Tibial artery (tissue), 4 donors: ENCODE measurements at places on chromosomes 2 and 18.

- no peaks in the 10 kb centered on the region for H3K36me3 ChIP-seq
- DNase-seq: peak; percentile 19
- no peaks in the 10 kb centered on the region for H3K4me1 ChIP-seq
- H3K4me3 ChIP-seq: no peak overlapping the region
These were observed 24.0 kb downstream of the GPR55 start for GRCh38 chr2:230901006-230901405.

- H3K4me3 ChIP-seq: no peak overlapping the region
- no peaks in the 10 kb centered on the region for H3K27me3 ChIP-seq
- no peak for DNase-seq
- H3K27ac ChIP-seq: no peak overlapping the region
- H3K4me1 ChIP-seq: no peaks in the 10 kb centered on the region
- no peaks in the 10 kb centered on the region for H3K36me3 ChIP-seq
These were observed 306.3 kb upstream of the HS6ST1 start for GRCh38 chr2:128624956-128625355.

- DNase-seq: no peak
- H3K36me3 ChIP-seq: peaks cover 68% of the 10 kb centered on the region
- peak overlapping the region; percentile 19 for H3K27ac ChIP-seq
- H3K4me3 ChIP-seq: no peak overlapping the region
- no peaks in the 10 kb centered on the region for H3K27me3 ChIP-seq
- peaks cover 4% of the 10 kb centered on the region for H3K4me1 ChIP-seq
These were observed 28.4 kb upstream of the ARMC9 start for GRCh38 chr2:231170055-231170454.

GRCh38 chr2:437756-438393 lies 150.0 kb upstream of the ALKAL2 start:
- no peak overlapping the region for H3K4me3 ChIP-seq
- H3K36me3 ChIP-seq: no peaks in the 10 kb centered on the region
- H3K27me3 ChIP-seq: peaks cover 8% of the 10 kb centered on the region
- no peak overlapping the region for H3K27ac ChIP-seq

DNA sequence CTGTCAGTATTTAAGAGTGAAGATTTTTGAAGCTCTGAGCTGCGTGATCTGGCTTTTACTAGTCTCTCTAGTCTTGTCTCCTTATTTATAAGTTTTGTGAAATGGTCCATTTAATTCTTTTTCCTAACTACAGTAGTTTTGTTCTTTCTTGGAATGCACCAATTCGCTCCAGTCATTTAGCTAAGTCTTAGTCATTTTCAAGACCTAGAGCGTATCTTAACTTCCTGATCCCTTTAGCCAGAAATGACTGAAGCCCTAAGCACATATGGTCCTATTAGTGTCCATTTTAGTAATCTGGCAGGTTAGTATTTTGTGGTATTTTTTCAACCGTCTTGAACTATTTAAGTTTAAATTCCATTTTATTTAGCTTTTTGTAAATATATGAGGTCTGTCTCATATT lies 3.6 kb downstream of the BIRC6 start:
- DNase-seq: no peak
- H3K4me3 ChIP-seq: no peak overlapping the region
- H3K27me3 ChIP-seq: no peaks in the 10 kb centered on the region
- peaks cover 36% of the 10 kb centered on the region for H3K4me1 ChIP-seq

DNA sequence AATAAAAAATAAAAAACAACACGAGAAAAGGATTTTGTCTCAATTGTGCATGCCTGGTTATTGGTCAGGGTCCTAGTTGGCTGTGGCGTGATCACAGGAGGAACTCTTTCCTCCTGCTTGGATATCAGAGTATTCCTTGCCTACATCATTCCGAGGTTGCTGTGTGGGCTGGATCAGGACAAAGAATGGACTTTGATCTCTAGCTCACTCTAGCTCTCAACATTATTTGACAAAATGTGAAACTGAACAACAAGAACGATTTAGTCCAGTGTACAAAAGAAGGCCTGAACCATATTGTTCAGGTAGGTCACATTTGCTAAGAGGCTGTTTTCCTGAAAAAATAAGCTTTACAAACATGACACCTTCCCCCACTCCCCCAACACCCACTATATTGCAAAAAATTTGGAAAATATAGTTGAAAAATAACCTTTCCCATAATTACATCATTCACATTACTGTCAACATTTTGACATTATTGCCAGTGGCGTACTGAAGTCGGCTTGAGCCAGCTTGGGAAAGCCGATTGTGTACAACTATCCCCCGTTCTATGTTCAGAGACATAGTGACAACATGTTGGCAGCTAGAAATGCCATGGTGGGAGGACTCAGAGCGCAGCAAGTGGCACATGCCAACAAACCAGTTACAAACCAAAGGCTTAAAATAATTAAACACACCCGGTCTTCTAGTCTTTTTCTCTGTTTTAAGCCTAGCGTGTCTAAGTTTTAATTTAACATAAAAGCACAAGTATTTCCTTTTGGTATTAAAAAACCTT lies 179.0 kb downstream of the LPIN1 start:
- H3K27me3 ChIP-seq: no peaks in the 10 kb centered on the region
- H3K4me3 ChIP-seq: no peak overlapping the region
- H3K27ac ChIP-seq: no peak overlapping the region

- peaks cover 47% of the 10 kb centered on the region for H3K36me3 ChIP-seq
- H3K27ac ChIP-seq: no peak overlapping the region
- DNase-seq: no peak
- H3K4me1 ChIP-seq: peaks cover 22% of the 10 kb centered on the region
- no peaks in the 10 kb centered on the region for H3K27me3 ChIP-seq
- no peak overlapping the region for H3K4me3 ChIP-seq
These were observed 83.4 kb downstream of the RAPH1 start for GRCh38 chr2:203451689-203452088.

DNA sequence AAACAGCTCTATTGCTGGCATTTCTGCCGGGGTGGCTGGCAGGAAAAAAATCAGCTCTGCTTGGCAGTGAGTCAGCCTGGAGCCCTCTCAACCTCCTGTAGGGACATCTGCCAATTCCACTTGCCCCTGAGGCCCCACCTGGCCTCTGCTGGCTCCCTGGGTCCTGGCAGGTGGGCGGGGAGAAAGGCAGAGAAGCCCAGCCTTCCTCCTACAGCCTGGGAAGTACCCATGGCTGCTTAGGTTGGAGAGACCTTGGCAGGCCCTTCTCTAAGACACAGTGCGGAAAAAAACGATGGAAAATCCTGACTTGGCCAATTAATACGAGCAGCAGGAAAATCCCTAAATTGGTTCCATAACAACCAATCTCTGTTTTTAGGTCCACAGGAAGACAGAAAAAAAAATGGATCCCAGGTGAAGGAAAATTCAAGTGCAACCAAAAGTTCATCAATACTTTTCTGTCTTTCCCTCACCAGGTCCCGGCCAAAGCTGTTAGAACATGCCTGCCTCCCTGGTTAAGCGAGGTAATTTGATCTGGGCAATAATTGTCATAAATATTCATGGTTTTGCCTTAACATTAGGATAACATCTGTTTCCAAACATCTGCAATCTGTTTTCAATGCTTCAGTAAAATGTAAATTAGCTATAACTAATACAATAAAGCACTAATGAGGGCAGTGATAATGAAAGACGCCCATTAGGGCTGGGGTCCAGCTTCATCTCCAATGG lies 245.9 kb downstream of the TFCP2L1 start:
- H3K4me3 ChIP-seq: no peak overlapping the region
- no peaks in the 10 kb centered on the region for H3K36me3 ChIP-seq
- H3K4me1 ChIP-seq: no peaks in the 10 kb centered on the region
- no peaks in the 10 kb centered on the region for H3K27me3 ChIP-seq

DNA sequence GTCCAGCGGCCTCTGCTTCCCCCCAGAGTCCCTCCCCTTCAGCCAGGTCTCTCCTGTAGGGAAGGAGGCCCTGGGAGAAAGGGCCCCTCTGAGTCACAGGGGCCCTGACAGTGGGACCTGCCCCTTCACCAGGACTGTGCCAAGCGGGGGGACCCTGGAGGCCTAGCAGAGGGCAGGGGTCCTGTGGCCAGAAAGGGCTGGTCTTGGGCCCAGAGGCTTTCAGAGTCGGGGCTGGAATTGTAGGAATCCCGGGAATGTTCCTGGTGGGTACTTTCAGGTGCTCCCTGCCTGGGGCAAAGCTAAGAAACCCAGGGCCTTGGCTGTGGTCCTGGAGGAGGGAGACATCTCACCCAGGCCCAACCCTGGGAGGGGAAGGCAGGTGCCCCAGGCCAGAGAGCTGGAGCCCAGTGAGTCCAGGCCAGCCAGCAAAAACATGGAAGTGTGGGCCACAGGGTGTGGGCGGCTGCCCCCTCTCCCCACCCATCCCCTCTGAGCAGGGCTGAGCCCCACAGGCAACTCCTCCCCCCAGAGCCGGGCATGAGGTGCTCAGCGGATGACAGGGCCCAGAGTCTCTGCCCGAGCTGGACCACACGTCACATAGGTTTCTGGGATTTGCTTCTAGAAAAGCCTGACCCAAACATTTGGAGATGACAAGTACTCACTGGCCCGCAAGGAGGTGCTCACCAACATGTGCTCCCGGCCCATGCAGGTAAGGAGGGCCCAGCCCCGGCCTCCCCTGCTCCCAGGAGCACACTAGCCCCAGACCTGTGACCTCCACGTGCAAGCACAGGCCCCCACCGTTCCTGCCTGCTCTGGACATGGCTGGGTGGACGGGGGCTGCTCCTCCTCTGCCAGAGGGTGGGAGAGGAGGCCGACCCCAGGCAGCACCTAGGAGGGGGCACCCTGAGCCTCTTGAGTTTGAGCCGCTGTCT lies 48.2 kb upstream of the ALPP start:
- DNase-seq: peak; percentile 54
- H3K4me1 ChIP-seq: no peaks in the 10 kb centered on the region
- H3K27ac ChIP-seq: no peak overlapping the region
- no peaks in the 10 kb centered on the region for H3K36me3 ChIP-seq
- no peak overlapping the region for H3K4me3 ChIP-seq
- H3K27me3 ChIP-seq: no peaks in the 10 kb centered on the region

DNA sequence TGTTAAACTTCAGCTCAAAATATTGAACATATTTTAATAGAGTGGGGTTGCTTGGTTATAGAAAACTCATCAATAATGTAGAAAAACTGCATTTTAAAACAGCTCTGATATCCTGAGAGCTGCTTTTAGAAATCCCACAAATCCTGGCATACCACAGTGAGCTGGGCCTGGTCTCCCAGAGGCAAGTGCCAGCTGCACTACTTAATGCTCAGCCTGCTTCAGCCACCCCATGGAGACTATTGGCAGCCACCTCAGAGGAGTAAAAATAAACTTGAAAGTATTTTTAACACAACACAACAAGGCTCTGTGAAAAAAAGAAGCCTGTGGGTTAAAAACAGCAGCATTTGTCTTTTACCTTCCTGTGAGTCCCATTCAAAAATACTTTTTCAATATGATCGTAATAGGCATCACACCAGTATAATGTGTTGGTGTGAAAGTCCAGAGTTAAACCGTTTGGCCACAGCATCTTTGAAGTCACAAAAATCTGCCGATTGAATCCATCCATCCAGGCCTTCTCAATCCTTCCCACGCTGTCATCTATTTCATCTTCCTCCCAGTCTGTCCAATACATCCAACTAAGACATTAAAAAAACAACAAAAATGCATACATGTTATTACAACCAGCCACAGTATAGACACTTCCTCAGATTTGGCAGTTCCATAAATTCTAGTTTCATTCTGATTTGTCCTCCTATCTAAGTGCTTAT lies 1115.3 kb downstream of the LRP1B start:
- DNase-seq: no peak
- no peak overlapping the region for H3K4me3 ChIP-seq
- no peaks in the 10 kb centered on the region for H3K27me3 ChIP-seq
- H3K27ac ChIP-seq: no peak overlapping the region
- H3K36me3 ChIP-seq: no peaks in the 10 kb centered on the region
- no peaks in the 10 kb centered on the region for H3K4me1 ChIP-seq

DNA sequence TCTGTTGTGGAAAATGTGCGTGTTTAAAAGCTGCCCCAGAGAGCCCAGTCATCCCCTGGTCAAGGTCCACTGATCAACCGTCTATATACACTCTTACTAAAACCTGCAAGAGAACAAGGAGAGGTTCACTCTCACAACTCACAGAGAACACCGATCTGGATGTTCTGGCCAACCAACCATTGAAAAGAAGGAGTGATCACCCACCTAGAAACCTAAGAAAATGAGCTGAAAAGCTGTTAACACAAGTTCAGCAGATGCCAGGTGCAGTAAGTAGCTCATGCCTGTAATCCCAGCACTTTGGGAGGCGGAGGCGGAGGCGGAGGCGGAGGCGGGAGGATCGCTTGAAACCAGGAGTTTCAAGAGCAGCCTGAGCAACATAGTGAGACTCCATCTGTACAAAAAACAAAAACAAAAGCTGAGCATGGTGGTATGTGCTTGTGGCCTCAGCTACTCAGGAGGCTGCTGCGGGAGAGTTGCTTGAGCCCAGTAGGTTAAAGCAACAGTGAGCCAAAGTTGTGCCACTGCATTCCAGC lies 14.5 kb downstream of the ATG16L1 start:
- H3K27ac ChIP-seq: no peak overlapping the region
- H3K27me3 ChIP-seq: no peaks in the 10 kb centered on the region
- H3K4me1 ChIP-seq: no peaks in the 10 kb centered on the region

- no peak for DNase-seq
- peaks cover 1% of the 10 kb centered on the region for H3K4me1 ChIP-seq
- H3K4me3 ChIP-seq: no peak overlapping the region
- no peak overlapping the region for H3K27ac ChIP-seq
- H3K36me3 ChIP-seq: no peaks in the 10 kb centered on the region
These were observed 74.1 kb downstream of the RND3 start for GRCh38 chr2:150413366-150413765.

DNA sequence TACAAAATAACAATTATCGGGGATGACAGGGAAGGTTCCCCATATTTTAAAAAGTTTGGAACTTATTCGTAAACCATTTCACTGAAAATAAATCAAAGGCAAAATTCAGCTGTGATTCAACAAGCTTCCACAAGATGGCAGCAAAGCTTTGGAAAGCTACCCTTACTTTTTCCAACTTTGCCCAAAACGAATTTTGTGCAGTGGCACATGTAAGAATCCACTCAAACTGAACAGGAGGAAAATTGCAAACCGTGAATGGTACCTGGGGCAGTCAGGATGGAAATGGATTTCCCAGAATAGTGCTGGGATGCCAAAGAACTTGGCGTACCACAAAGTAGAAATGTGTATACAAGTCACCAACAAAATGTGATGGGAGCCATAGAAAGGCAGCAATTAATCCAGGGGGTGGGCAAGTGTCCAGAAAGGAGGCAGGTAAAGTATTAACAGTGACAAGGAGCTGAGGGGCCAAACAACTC lies 10.7 kb downstream of the RPL31 start:
- peaks cover 42% of the 10 kb centered on the region for H3K36me3 ChIP-seq
- H3K27me3 ChIP-seq: no peaks in the 10 kb centered on the region
- H3K4me1 ChIP-seq: no peaks in the 10 kb centered on the region
- DNase-seq: no peak
- no peak overlapping the region for H3K27ac ChIP-seq

GRCh38 chr2:122182616-122183355 lies 427.3 kb downstream of the TSN start:
- no peak overlapping the region for H3K4me3 ChIP-seq
- H3K4me1 ChIP-seq: no peaks in the 10 kb centered on the region
- H3K27me3 ChIP-seq: no peaks in the 10 kb centered on the region
- DNase-seq: no peak

- peaks cover 5% of the 10 kb centered on the region for H3K27me3 ChIP-seq
- no peaks in the 10 kb centered on the region for H3K4me1 ChIP-seq
- DNase-seq: no peak
- no peak overlapping the region for H3K27ac ChIP-seq
These were observed 130.6 kb upstream of the CBLN2 start for GRCh38 chr18:72674710-72675109.
